ENCODE measurements at places on chromosomes 6 and 20.

DNA sequence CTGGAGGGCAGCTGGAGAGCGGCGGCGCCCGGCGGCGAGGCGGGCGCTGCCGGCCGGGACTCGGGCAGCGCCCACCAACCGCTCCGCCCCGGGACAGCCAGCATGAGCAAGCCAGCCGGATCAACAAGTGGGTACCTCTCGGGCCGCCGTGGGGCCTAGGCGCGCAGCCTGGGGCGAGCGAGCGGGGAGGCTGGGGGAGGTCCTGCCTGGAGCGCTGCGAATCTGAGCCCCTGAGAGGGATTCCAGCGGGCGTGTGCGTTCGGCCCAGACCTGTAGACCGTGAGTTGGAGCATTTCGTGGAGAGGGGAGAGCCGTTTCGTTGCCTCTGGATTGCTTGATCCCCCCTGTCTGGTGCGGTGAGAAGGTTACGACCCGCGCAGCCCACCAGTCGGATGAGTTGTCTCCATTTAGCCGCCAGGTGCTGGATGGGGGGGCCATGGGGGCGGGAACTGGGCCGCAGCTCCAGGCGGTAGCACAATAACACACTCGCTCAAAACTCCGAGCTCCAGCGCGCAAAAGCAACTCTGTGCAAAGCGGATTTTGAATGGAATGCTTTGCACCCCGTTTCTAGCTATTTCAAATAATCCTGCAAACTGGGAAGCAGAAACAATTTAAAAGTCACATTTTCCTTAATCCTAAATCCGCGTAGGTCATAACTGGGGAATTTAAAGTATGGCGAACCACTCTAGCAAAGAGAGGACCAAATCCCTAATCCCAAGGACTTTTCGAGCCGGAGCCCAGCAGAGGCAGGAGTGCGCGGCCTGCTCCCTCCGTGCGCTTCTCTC is 1.0 kb downstream of the NR2E1 start:
- no peak for DNase-seq

GRCh38 chr20:57628047-57628961 is 8.1 kb upstream of the ZBP1 start:
- DNase-seq, result peak; percentile 60

DNA sequence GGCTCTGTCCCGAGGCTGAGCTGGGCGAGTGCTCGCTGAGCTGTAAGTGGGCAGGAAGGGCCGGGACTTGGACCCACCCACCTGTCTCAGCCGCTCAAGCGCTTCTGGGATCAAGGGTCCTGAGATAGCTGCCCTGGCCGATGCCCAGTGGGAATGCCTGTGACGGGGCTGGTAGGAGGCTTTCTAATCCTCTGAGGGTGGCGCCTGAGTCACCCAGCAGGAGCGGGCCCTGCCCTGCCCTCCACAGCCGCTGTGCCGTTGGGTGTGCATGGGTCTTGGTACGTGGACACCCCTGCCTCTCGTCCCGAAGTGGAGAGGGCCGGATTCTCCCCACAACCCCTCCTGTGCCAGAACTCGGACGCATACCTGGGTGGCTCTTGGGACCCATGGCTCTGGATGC is 43.1 kb upstream of the GATA5 start:
- DNase-seq, result no peak

GRCh38 chr6:449486-450419 is 58.2 kb downstream of the IRF4 start:
- no peak for DNase-seq

DNA sequence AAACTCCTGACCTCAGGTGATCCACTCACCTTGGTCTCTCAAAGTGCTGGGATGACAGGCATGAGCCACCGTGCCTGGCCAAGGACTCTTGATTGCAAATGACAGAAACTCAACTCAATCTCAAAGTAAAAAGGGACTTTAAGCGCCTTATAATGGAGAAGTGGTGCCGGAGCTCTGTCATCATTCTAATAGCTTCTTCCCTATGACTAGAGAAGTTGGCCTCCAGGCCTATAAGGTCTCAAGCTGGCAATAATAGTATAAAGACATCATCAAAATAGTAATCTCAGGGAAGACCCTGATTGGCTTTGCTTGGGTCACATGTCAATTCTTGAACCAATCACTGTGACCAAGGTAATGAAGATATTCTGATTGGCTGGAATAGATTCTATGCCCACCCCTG is 8.5 kb upstream of the KIAA1755 start:
- no peak for DNase-seq

DNA sequence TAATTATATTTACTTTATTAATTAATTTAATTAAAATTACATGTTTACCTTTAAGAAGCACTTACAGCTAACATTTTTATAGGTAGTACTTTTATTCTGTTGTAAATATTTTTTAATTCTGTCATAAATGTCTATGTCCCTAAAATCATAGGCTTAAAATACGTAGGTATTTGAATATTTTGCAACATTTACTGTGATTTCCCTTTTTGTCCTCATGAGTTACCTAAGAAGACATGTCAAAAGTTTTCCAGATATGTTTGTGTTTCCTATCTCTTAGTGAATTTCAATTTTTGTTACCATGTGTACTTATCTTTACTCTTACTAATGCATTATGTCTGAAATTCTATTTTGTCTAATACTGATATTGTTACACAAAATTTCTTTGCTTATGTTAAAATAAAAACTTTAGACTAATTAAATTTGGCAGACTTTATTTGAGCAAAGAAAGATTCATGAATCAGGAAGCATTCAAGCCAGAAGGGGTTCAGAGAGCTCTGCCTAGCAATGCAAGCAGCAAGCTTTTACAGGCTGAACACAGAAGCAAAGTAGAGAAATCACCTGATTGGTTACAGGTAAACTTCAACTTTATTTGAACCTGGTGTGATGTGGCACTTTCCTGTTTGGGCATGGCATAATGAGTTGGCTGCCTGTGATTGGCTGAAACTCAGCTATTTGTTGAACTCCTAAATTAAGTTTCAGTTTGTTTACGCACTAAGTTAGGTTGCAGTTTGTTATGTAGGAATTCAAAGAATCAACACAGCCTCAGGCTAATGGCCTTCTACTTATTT is 123.2 kb upstream of the TMEM170B start:
- DNase-seq, result peak; percentile 76

GRCh38 chr6:90440586-90441283 is 144.1 kb upstream of the BACH2 start:
- no peak for DNase-seq

DNA sequence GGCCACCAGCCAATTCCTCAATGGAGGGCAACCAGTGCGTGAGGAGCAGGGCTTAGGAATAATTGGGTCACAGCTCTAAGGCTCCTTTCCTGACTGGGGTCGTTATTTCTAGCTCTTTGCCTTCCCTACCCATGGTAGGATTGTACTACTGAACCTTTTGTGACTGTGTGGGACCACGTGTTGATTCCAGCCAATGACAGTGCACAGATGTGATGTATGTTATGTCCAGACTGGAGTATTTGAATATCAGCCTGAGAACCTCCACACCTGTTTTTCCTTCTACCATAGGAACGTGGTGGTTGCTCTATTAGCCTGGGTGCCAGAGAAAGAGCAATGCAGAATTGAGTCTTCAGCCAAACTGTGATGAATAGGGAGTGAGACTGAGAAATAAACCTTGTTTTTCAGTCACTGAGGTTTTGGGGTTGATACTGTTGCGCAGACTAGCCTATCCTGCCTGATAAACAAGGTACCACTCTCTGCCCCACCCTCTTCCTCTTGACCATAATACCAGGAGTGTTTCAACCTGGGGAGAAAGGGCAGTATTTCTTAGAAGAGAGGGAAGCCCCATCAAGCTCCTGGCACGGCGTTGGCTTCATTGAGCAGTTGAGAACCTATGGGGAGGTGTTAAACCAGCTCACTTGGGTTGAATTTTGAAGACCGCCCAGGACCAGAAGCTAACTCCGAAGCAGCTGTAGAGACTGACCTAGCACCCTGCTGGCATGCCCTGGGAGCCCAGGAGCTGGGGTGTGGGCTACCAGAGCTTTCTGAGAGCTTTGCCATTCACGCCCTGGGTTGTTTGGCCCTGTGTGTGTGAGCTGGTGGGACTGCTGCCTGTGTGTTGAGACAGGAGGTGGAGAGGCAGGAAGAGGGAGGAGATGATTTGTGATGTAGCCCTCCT is 105.5 kb upstream of the BACH2 start:
- peak; percentile 66 for DNase-seq

- DNase-seq, result no peak
Observed at GRCh38 chr20:597560-597959, 12.5 kb downstream of the TCF15 start.

DNA sequence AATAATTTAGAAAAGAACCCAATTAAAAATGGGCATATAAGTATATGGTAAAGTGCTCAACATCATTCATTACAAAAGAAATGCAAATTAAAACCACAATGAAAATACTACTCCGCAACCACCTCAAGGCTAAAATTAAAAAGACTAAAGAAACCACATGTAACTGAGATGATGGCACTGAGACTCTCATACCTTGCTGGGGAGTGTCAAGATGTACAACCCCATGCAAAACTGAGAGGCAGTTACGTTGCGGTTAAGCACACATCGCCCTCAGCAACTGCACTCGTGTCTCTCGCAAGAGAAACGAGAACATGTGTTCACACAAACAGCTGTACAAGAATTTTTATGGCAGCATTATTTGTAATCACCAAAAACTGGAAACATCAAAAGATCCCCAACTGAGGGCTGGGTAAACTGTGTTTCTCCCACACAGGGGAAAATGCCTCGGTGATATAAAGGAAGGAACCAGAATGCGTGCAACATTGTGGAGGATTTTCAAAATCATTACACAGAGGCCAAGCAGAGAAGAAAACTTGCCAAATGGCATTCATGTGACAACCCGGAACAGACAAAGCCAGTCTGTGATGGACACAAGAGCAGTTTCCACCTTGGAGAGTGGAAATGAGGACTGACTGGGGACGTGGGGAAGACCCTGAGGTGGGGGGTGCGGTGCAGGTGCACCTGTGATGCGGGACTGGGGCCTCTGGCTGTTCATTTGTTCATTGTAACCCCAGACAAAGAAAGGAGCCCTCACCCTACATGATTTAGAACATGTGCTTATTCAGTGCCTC is 144.9 kb downstream of the WDR27 start:
- peak; percentile 24 for DNase-seq

GRCh38 chr20:6641012-6641411 is 126.5 kb upstream of the BMP2 start:
- DNase-seq, result no peak

DNA sequence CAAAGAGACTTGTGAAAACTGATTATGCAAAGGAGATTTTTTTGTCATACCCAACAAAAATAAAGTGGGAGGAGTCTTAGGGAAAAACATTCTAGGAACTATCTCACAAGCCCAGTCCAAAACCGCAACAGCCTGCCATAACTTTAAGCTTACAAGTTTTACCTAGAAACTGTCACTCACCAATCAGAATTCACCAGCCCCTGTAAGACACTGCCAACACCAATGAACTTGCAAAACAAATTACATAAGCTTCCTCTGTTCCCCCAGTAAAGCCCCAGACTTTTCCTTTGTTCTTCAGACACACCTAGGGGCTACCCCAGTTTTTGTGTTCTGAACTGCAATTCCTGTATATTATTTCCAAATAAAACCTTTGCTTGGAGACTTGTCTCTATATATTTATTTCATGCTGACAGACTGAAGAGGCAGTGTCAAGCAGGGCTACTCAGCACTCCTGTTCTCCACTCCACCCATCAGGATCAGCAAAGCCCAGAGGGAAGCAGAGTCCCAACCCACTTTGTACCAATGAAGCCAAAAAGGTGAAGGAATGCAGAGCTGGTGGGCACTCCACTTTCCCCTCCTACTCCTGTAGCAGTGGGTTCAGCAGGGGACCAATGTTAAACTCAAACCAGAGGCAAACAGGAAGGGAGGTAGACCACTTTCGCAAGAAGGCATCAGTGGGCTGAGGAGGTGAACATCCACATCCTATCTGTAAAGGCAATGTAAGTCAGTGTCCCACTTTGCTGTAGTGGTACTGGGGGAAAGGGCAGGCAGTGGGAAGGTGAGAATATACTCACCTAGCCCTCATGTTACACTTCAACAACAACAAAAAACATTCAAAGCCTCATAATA is 142.5 kb upstream of the RUNX2 start:
- no peak for DNase-seq

GRCh38 chr6:152697634-152698033 is at the start of gene MYCT1:
Gene MYCT1 (plus strand): TSS chr6:152697897. CDS start chr6:152697903, 6 bp downstream.
- no peak for DNase-seq

DNA sequence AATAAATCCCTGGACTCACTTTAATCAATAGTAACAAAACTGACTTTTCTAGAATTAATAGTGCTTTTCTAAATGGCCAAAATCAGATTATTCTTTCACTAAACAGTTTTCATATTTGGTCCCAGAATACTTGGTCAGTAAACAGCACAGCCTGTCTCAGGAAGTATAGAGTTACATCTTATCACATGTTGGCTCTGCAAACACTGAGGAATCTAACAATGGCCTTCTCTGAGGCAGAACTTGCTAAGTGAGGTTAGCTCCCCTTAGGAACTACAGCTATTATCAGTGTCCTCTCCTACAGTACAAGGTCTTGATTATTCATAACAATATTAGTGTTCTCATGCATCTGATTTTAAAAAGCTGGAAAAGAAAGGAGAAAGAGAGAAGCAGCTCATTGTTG is 1622.8 kb downstream of the HACE1 start:
- no peak for DNase-seq

DNA sequence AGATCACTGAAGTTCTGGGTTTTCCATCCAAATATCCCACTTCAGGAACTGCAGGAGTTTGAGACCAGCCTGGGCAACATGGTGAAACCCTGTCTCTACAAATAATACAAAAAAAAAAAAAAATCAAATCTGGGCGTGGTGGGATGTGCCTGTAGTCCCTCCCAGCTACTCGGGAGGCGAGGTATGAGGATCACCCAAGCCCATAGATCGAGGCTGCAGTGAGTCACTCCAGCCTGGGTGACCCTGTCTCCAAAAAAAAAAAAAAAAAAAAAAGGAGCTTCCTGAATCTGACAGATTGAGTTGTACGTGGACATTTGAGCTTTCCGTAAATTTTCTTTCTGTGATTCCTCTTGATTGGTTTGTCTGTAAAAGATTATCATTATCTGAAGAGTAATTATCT is 55.6 kb downstream of the TULP4 start:
- no peak for DNase-seq

DNA sequence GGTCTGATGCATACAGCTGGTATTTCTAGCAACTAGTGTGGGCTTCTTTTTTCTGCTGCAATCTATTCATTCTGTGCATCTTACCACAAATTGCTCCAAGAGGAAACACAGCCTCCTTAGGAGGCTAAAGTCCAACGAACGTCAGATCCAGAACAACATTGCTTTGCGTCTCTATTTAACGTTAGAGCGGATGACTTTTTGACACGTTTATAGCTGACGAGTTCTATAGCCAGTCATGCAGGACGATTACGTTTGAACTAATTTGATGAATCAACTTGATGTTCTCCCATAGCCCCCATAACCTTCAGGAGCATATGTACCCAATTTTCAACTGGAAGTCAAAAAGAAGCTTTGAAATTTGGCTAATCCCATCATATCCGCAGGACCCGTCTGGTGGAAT is 59.9 kb downstream of the TSHZ2 start:
- DNase-seq, result no peak

DNA sequence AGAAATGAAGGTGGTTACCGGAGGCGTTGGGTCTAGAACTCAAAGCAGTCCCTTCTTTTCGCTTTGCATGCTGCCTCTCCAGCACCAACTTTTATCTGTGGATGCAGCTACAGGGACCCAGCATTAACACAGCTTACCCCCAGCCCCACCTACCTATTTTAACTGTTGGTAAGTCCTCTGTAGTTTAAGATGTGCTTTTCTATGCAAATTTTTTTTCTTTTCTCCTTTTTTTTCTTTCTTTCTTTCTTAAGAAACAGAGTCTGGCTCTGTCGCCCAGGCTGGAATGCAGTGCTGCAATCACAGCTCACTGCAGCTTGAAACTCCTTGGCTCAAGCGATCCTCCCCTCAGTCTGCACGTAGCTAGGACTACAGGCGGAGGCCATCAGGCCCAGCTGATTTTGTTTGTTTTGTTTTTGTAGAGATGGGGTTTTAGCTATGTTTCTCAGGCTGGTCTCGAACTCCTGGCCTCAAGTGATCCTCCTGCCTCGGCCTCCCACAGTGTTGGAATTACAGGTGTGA is 6.5 kb upstream of the USP45 start:
- DNase-seq, result no peak
